ENCODE measurements at places on chromosomes 2 and 18.

- DNase-seq = no peak
Observed at GRCh38 chr2:2805263-2805662, 474.2 kb upstream of the MYT1L start.

GRCh38 chr2:18267501-18267900 lies 293.0 kb downstream of the RDH14 start:
- no peak for DNase-seq

DNA sequence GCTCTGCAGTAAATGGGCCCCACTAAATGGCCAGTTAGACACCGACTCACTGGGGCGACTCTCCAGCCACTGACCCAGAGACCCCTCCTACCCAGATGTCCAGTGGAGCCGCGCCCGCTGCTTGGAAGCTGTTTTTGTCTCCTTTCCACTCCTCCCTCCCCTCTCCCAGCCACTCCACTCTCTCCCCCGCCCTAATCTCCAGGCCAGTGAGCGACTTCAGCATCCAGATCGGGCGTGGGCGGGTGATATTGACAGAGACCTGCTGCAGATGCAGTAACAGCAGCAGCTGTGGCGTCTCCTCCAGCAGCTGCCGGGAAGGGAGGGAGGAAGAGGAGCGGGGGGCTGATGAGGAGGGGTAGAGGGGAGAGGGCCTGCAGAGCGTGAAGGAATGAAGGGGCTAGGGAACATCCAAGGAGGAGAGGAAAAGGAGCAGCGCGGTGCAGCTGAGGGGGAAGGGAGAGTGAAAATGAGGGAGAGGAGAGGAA lies at the start of gene SCN7A:
SCN7A (minus strand) TSS at position 110 of the 485 bp plus-strand sequence. CDS start 16,553 bp downstream, outside the sequence.
- DNase-seq = no peak

- DNase-seq = no peak
Observed at GRCh38 chr2:471560-471959, 183.7 kb upstream of the ALKAL2 start.

DNA sequence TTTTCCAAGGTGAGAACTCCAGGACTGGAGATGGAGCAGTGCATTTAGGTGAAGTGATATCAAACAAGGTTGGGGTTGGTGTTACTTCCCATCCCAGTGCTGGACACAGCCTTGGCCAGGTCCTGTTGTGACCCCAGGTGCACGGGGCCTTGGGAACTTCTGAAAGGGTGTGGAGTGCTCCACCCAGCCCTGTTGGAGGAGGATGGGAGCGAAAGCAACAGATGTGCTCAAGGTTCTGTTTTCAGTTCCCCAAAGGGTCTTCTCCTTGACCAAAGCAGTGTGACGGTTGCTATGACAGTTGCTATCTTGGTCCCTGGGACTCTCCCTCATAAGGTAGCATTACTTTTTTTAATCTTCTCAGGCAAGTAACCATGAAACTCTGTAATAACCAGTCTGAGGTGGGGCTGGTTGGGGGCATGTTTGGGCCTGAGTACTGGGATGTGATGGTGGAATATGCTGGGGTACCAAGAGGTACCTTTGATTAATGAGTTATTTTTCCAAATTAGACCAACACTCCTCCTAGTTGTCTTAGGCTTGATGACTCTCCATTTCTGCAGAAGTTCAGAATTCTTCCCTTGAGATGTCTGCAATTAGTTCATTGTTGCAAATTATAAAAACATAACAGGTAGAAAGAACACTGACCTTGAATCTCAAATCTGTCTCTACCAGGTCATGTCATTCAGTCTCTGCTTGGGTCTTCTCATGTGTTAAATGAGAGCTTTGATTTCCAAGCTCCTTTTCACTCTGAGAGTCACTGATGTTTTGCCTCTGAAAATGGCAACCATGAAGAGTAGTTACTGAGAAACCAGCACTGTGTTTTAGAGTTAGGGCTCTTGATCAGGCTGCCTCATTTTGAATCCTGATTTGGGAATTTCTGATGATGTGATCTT lies 154.5 kb downstream of the RPIA start:
- no peak for DNase-seq

GRCh38 chr2:195319112-195319460 lies 337.9 kb upstream of the SLC39A10 start:
- no peak for DNase-seq

GRCh38 chr2:220396287-220396686 lies 768.9 kb downstream of the SLC4A3 start:
- DNase-seq = no peak
